ENCODE measurements at places on chromosomes 1 and 21.

GRCh38 chr1:103211073-103211472, 102.8 kb upstream of the COL11A1 start:
- DNase-seq, result no peak

GRCh38 chr1:67190942-67191341, 24.7 kb downstream of the IL23R start:
- no peak for DNase-seq

DNA sequence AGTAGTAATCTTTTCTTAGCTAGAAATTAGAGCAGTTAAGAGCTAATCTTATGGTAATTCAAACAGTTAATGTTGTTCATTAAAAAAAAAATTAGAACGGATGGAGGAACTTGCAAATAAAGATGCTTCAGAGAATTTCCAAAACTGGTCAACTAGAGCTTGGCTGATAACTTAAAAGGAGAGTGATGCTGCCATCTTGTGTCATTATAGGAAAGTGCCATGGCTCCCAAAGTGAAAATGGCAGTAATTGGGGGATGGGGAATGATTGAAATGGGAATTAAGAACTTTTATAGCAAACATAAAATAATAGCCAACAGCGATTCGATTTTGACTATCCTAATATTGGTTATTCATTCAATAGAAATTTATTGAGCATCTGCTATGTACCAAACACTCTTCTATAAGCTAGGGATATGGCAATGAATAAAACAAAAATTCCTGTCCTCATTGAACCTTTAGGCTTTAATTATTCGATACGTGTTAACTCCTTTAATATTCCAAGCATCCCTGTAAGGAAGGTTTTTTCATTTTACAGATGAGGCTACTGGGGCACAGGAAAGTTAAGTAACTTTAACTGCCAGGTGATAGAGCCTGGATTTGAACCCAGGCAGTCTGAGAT, 5.7 kb upstream of the PLPP3 start:
- DNase-seq, result no peak

GRCh38 chr1:215793180-215793579, 226.1 kb downstream of the KCTD3 start:
- no peak for DNase-seq

GRCh38 chr1:1437904-1438376, 2.5 kb downstream of the VWA1 start:
- DNase-seq, result no peak

DNA sequence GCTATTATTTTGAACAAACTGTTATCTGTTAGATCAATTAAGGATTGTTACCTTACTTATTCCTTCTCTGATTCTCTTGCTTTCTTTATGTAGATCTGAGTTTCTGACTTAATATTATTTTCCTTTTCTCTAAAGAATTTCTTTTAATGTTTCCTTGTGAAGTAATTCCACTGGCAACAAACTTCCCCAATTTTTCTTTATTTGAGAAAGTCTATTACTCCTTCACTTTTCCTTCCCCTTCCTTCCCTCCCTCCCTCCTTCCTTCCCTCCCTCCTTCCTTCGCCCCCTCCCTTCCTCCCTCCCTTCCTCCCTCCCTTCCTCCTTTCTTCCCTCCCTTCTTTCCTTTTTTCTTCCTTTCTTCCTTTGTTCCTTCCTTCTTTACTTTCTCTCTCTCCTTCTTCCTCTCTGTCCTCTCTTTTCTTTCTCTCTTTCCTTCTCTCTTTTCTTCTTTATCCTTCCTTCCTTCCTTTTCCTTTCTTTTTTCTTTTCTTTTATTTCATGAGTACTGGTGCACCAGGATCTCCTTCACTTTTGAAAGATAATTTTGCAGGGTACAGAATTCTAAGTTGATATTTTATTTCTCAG, 177.5 kb downstream of the DNM3 start:
- no peak for DNase-seq

GRCh38 chr1:162207862-162208261, 138.4 kb downstream of the NOS1AP start:
- no peak for DNase-seq

DNA sequence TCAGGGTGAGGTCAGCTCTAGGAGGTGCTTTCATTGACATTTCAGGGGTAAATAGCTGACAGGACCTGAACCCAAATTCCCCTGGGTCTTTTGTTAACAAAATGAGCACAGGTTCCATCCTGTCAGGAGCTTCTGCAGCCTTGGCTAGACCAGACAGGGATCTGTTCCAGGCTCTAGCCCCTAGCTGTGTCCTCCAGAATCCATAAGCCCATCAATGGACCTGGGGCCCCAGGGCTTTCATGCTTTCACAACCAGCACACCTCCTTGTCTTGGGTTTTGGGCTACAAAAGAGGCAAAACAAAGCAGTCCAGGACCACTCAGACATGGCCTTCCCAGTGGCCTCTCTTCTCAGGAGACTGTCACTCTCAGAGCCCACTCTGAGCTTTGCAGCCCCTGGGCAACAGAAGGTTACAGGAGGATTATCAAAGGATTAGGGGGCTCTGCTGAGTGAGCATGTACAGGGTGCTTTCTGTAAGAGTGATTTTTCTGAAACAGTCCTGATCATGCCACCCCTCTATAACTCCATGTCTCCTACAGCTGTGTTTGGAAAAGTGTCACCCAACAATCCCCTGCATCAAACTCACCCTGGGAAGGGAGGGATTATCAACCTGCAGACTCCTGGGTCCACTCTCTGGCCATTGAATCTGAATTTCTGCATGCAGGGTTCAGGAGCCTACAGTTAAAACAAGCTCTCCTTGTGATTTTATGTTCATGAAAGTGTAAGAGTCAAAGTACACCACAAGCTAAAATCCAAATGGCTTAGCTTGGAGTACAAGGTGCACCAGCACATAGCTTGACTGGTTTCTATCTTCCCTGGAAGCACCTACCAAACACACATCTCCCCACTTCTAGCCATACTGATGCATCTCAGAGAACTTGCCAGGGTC, 67.7 kb upstream of the GCLM start:
- no peak for DNase-seq

- no peak for DNase-seq
These were observed 246.6 kb upstream of the AJAP1 start for GRCh38 chr1:4407851-4408250.

- no peak for DNase-seq
These were observed 40.5 kb upstream of the EDN2 start for GRCh38 chr1:41524676-41525675.

DNA sequence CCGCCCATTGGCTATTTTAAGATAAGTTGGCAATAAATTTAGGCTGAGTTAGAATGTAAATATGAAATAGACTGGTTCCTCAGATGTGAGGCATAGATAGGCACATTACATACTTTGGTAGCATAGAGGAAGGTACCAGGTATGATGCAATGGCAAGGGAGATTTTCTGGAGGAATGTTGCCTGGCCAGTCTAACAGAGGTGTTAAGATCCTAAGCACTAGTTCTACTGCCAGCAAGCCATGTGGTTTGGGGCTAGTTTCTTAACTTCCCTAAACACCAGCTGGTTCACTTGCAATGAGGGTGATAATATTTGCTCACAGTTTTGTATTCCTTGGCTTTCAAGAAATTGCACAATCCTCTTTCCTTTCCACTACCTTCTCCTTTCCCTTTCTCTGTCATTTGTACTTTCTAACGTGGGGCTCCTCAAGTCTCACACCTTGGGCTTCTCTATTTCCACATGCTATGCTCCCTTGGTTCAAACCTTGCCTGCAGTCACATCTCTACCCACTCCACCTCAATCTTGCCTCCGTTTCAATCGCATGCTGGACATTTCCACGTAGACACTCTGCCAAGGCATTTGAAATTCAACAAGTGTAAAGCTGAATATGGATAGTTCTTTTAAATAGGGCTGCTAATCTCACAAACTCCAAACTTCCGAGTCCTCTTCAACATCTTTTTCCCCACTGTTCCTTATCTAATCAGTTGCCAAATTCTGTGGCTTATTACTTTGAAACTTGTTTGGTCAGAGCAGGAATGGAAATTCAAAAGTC, 4.7 kb upstream of the CD55 start:
- no peak for DNase-seq

DNA sequence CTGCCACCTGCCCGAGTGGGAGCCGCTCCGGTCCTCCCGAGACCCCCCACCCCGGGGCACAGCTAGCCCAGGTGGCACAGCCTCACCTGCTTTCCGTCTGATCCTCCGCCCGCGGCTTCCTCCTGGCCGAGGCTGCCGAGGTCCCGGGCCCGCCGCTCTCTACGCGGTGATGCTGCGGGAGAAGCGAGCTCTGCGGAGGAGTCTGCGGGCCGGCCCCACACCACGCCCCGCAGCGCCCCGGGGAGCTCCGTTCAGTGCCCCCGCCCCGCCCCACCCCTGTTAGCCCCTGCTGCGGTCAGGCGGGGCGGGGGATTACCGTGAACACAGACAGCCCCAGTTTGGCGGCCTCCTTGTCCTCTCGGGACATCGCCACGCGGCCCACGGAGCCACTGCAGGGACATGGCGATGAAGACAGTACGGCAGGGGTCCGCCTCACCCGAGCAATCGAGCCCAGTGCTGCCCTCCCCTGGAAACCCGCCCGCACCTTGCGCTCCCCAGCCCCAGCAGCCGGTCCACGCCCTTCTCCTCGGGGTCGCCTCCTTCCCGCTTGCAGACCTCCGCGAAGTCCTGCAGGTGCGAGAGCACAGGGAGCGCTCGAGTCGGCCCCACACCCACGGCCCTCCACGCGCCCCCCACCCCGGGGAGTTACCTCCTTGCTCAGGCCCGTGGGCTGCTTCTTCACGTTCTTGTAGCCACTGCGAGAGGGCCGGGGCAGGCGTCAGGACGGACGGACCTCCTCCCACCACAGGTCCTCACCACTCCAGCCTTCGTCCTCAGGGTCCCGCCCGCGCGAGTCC, 933 bp downstream of the C1orf35 start:
- no peak for DNase-seq

GRCh38 chr1:15296585-15297321, 49.7 kb downstream of the FHAD1 start:
- no peak for DNase-seq

- DNase-seq, result no peak
These were observed 5.8 kb downstream of the ELF3 start for GRCh38 chr1:202016022-202016810.

GRCh38 chr1:72230746-72231145, 51.6 kb downstream of the NEGR1 start:
- no peak for DNase-seq

- no peak for DNase-seq
These were observed 238.6 kb downstream of the FOXD2 start for GRCh38 chr1:47676311-47677054.

GRCh38 chr1:74824497-74825107, 91.7 kb downstream of the TYW3 start:
- no peak for DNase-seq

DNA sequence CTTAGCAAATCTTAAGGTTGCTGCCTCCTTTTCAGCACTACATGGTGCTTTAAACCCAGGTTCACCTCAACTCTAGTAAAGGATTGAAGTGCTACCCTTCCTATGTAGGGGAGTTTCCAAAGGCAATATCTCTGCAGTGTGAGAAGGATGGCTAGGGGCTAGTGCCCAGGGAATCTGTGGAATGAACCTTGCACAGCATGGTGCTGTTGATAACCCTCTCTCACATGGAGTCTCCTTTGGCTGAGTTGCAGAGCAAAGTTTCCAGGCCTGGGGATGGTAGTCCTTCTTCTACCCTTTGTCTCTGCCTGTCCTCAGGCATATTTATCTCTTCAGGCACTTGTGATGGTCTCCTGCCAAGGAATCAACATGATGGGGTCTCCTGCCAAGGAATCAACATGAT, 59.4 kb downstream of the AXDND1 start:
- no peak for DNase-seq

DNA sequence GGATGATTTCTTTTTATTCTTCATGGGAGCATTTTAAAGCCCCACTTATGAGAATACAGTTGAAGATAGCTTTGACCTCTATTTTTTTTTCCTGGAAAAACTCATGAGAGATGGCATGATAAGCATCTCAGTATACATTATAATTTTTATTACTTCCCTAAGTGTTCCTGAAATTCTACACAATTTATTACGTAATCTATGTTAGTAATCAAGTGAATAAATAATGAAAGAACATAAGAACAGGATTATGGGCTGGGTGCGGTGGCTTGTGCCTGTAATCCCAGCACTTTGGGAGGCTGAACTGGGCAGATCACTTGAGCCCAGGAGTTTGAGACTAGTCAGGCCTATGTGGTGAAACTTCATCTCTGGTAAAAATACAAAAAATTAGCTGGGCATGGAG, 13.2 kb upstream of the PRKAA2 start:
- DNase-seq, result no peak

GRCh38 chr1:197519741-197520334, 251.8 kb downstream of the CRB1 start:
- no peak for DNase-seq

DNA sequence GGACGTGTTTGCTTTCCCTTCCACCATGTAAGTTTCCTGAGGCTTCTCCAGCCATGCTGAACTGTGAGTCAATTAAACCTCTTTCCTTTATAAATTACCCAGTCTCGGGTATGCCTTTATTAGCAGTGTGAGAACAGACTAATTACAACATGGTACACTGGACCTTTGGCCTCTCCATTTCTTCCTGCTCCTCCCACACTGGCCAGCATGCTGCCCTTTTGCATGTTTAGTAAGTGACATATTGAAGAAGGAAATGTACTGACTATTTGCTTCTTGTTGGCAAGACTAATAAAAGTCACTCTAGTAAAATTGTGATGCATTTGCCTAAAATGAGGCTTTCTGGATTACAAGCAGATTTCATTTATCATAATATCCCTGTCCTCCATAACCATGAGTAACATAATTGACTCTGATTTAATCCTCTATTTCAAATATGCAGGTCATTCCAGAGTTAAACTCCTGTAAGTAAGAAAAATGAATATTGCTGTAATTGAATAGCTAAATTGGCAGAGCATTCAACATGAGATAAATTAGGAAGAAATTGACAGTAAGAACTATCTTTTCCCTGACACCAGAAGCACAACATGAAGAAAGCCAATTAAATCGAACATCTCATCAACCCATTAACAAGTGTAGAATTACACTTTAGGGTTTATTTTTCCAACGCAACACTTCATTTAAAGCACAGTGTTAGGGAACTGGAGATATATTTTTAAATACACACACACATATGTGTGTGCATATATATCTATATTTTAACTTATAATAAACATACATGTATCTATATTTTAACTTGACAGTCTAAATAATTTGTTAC, 427.8 kb upstream of the ZP4 start:
- no peak for DNase-seq

Measured in Panc1 (cell line).